ENCODE measurements at places on chromosomes 1 and 21.

DNA sequence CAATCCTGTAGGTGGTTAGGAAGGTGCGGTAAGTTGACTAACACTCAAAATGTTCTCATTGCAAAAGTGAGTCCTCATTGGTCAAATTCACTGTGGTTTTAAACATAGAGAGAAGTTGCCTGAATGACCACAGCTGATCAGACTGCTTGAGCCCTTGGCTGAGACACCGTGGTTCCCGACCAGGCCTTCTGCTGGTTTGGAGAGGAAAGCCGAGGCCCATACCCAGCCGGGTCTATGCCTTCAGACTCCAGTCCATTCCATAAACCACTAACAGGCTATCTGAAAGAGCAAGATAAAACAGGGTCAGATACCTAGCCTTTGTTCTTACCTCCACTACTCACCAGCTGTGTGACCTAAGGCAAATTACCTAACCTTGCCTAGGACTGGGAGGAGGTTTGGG lies 133.9 kb downstream of the LMX1A start:
- no peak for DNase-seq

GRCh38 chr1:201540846-201541735 lies 2.2 kb downstream of the NAV1 start:
- no peak for DNase-seq

GRCh38 chr1:11720525-11720924 lies 15.4 kb upstream of the AGTRAP start:
- DNase-seq: no peak

GRCh38 chr1:94535879-94536278 lies 5.7 kb downstream of the F3 start:
- no peak for DNase-seq

- no peak for DNase-seq
Measured at GRCh38 chr1:153790966-153791647, 15.9 kb downstream of the SLC27A3 start.

DNA sequence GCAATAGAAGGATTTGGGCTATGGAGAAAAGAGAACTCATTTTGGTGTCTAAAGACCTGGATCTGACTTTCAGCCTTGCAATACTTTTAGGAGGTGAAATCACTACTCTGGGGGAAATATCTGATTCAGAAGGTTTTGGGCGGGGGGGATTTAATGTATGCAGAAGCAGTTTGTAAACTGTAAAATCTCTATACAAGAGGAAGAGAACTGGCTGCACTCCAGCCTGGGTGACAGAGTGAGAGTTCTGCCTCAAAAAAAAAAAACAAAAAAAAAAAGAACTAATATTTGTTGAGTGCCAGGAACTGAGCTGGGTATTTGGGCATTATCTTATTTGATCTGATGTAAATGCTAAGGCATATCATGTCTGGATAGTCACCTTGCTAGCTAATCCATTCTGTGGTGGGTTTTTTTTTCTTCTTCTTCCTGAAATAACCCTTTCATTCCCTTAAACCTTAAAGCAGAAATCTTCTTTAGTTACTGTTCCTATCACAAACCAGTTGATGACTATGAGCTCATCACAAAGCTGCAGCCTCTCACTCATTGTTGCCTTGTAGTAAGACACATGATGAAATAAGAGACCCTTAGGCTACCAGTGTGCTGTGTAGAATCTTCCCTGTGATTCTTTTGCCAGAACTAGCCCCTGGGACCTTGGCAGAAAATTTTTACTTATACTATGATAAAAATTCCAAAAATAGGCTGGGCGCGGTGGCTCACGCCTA lies 35.6 kb upstream of the SLC16A1 start:
- no peak for DNase-seq

- DNase-seq: no peak
Measured at GRCh38 chr1:116667078-116667574, 407 bp downstream of the IGSF3 start.

DNA sequence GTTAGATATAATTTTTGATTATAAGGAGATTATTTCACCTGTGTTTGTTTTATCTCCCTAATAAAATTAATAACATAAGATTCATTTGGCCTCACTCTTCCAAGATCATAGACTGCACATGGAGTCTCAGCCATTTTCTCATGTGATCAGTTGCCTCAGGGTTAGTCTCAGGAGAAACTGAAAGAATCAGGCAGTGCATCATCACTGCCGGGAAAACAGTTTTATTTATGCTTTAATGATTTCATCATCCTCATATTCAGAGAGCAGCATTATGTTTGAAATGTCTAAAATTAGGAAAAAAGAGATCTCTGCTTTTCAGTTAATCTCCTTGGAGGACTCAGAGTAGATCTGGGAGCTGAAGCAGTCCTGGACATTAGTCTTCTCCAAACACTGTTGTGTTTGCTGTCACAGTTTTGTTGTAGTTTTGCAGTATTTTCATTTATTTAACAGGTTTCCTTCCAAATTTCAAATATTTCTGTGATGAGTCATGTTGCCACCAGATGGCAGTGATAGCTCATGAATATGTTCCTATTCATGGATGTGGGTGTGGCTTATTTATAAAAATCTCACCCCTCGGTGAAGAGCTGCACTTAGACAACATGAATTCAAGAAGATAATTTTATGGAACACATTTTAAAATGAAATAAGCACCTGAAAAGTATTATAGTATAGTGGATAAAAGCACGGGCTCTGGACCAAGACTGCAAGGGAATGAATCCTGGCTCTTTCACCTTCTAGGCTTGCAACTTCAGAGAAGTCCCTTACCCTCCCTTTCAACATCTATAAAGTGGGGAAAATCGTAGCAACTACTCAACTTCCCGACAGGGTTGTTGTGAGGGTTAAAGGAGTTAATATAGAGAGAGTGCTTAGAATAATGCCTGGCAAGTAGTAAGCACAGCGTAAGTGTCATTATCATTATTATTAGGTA lies 31.2 kb downstream of the CHD1L start:
- peak; percentile 39 for DNase-seq

- no peak for DNase-seq
Measured at GRCh38 chr1:2170211-2170610, 24.4 kb downstream of the FAAP20 start.

GRCh38 chr1:1081311-1082238 lies 7.5 kb upstream of the RNF223 start:
- no peak for DNase-seq

DNA sequence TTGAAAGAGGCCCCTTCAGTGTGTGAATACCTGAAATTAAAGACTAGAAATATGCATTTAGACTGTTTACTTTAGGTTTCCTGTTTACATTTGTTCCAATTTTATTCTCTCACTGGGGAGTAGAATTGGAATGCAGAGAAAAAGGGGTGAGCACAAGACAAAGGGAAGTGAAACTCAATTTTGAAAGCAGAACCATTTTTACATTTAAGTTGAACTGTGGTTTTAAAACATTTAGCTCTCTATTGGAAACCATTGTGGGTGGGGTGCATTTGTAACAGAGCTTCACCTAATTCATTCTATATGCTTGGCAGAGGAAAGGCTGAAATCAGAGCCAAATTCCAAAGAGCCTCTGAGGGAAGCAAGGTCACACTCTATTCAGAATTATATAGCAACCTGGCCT lies 235.3 kb upstream of the C1orf105 start:
- no peak for DNase-seq

- DNase-seq: no peak
Measured at GRCh38 chr1:17475752-17476151, 36.3 kb upstream of the RCC2 start.

DNA sequence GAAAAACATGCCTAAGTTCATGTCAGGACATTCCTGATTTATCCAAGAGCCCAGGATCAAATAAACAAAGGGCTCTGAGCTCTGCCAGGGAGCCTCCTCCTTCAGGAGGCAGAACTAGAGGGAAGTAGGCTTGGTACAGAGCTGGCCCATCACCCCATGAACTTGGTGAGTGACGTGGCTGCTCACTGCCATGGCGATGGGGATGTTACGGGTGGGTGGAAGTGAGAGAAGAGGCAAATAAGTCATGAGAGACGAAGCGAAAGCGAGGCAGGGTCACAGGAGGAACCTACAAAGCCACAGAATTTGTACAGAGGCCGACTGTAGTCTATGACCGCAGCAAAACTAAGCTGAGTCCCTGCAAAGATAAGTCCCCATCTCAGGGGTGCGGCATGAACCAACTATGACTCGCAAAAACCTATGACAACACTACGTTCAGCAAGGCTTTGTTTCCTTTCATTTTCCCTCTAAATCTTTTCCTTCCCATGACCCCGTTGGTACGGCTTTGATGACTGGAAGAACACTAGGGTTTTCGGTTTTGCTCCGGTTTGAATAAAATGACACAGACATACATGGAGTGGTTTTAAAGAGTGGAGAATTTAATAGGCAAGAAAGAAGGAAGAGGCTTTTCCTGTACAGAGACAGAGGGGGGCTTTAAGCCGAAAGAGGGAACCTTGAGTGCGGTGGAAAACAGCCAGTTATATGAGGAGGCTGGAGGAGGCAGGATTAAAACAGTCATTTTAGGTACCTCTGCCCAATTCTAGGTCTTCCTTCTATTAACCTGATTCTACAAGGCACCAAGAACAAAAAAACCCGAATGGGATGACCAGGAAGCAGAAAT lies 74.1 kb downstream of the CD46 start:
- DNase-seq: no peak

GRCh38 chr1:228828151-228828550 lies 92.9 kb downstream of the RHOU start:
- DNase-seq: no peak

- no peak for DNase-seq
Measured at GRCh38 chr1:19582318-19582717, 61.8 kb upstream of the NBL1 start.

- DNase-seq: peak; percentile 65
Measured at GRCh38 chr1:32221980-32222755, at the start of the genes EIF3I and TMEM234. EIF3I (plus strand) TSS chr1:32222407; CDS start chr1:32222442, 35 bp downstream. TMEM234 (minus strand) TSS chr1:32222353; CDS start chr1:32222322, 31 bp downstream.

- DNase-seq: no peak
Measured at GRCh38 chr1:57530206-57530910, 106.5 kb upstream of the DAB1 start.

DNA sequence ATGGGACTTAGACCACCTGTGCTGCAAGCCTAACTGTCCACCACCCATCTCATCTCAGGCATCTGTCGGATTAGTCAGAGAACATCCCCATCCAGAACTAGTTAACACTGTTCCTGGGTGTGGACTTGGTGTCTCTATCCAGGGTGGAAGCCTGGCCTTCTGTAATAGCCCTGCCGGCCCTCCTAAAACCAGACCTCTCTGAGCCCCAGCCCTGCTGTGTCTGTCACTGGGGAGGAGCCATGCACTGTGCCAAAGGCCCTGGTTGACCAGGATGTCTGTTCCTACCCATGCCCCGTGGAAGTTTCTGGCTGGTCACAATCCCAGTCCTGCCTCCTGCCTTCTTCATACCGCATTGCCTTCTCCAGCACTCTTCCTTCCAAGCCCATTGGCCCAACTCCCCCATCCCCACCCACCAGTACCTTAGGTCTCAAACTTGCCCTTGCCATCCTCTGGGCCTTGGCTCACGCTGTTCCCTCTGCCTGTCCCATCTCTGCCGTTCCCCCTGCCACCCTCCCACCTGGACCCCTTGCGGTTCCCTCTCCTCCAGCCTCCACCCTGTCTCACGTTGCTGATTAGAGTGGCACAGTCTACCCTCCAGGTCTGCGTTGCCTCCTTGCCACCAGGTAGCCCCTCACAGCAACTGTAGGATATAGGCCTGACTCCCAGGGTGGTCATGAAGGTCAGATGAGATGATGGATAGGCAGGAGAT lies 105.6 kb downstream of the EPHB2 start:
- no peak for DNase-seq

GRCh38 chr1:24362982-24363614 lies 43.9 kb downstream of the GRHL3 start:
- DNase-seq: peak; percentile 87

- DNase-seq: no peak
Measured at GRCh38 chr1:65476327-65476726, 55.9 kb downstream of the LEPR start.

GRCh38 chr1:206470692-206471414 lies 577 bp downstream of the IKBKE start:
- no peak for DNase-seq

GRCh38 chr1:109929170-109929569 lies 18.5 kb downstream of the CSF1 start:
- DNase-seq: no peak

DNA sequence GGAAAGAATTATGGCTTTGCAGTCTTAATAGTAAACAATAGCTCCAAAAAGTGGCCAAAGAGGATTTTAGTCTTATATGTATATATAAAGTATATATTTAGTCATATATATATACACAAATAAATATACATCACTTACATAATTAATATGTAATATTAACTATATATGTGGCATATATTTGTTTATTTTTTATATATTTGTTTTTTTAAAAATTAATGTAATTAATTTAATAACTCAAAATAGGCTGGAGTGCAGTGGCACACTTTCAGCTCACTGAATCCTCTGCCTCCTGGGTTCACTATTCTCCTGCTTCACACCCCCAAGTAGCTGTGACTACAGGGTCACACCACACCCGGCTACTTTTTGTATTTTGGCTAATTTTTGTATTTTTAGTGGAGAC lies 532.6 kb downstream of the KCNT2 start:
- no peak for DNase-seq

DNA sequence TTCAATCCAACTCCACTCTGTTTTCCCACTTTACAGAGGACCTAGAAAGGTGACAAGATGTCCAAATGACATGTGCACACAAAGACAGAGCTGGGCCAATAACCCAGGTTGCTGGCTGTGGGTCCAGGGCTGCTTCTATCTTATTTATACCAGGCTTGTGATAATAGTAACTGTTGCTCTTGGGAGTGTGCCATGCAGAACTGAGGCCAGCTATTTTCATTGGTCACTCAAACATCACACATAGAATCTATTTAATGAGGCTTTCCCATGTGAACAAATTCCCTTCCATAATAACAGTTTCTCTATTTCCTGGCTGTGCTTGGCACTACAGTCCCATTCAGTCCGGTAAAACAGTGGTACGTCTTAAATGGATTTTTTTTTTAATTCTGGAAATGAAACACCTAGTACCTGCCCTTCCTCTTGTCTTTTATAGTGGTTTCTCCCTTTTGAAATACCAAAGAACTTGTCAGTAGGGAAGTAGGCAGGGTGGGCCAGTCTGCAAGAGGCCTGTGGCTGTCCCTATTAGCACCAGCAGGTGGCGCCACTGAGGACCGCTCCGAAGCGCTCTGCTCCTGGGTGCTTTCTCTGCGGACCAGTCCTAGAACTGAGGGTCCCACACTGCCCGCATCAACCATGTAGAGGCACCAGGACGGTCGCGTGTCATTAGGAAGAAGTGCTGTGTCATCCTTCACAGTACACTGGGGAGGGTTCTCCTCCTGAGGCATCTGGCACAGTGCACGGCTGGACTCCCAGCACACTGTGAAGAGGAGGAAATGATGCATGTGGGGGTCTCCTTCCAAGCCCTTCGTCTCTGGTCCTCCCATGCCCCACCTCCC lies 52.1 kb downstream of the GPR161 start:
- peak; percentile 32 for DNase-seq

DNA sequence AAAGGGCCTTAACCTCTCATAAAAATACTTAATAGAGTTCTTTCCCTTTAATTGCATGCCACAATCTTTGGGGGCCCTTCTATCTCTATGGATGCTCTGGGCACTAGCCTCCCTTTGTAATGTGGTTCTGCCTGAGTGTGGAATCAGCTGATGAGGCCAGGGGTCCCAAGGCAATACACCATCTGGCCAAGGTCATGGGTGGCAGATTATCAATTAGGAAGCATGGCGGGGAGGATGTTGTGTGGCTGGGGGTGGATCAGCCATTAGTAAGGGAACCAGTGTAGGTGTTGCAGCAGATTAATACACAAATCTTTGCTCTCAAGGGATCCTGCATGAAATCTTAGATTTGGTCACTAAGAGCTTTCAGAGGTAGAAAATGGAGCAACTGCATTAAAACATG lies 35.3 kb downstream of the NHLH2 start:
- no peak for DNase-seq
